ENCODE measurements at places on chromosomes 1 and 21.

- DNase-seq = no peak
These were observed 84.7 kb downstream of the PDE9A start for GRCh38 chr21:42737951-42738590.

- DNase-seq = no peak
These were observed 987.5 kb upstream of the NCAM2 start for GRCh38 chr21:20010691-20011200.

GRCh38 chr21:37358397-37358796 lies 8.2 kb upstream of the DYRK1A start:
- no peak for DNase-seq

DNA sequence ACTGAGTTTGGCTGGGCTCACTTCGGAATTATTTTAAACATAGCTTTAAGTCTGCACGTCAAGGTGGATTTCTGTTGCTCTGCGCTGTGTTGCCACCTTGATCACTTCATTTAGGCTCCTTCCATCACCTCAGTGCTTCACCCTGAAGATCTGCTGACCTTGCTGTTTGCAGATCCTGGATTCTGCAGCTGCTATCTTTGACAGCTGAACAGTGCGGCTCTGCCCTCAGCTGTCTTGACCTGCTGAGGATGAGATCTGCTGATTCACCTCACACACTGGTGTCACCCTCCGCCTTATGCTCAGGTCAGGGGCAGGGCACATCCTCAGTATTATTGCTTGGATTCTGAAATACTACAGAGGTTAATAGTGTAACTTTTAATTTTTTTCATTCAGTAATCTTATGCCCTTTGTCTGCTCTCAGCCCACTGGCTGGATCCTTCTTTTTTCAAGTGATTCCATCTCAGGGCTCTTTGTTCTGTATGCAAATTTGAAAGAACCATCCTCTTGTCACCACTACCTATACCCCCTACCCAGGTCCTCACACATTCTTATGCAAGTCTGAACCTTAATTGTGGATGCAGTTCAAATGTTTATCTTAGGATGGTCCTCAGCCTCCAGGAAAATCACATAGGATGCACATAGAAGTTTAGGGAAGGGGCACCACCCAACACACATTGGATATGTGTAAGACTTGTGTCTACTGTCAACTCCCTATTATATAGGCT lies 364.0 kb downstream of the OLFM3 start:
- no peak for DNase-seq

- no peak for DNase-seq
These were observed 3.6 kb downstream of the PAQR7 start for GRCh38 chr1:25871704-25872494.

GRCh38 chr1:121518726-121519041 lies 333.9 kb downstream of the SRGAP2C start:
- DNase-seq = no peak

Data from activated T-cell treated with anti-CD3 and anti-CD28 coated beads for 48 hours (primary cell).